NCI-H2227 treated with DMSO at 0.1 percent for 48 hours (cell line): ENCODE measurements at places on chromosomes 2 and 18.

- no peak for DNase-seq
These were observed 96.0 kb upstream of the NEUROD1 start for GRCh38 chr2:181776336-181776735.

DNA sequence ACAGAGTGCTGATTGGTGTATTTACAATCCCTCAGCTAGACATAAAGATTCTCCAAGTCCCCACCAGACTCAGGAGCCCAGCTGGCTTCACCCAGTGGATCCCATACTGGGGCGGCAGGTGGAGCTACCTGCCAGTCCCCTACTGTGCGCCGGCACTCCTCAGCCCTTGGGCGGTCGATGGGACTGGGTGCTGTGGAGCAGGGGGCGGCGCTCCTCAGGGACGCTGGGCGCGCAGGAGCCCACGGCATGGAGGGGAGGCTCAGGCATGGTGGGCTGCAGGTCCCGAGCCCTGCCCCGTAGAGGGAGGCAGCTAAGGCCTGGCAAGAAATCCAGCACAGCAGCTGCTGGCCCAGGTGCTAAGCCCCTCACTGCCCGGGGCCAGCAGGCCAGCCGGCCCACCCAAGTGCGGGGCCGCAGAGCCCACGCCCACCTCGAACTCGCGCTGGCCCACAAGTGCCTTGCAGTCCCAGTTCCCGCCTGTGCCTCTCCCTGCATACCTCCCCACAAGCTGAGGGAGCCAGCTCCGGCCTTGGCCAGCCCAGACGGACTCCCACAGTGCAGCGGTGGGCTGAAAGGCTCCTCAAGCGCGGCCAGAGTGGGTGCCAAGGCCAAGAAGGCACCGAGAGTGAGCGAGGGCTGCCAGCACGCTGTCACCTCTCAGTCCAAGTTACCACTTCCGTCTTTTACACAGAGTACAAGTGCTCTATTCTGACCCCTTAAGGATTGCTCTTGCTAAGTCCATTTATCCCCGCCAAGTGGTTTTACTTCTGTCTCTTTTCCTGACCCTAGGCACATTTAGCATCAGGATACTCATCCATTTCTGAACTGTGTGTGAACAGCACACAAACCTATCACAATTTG lies 1.7 kb upstream of the RPE start:
- no peak for DNase-seq

DNA sequence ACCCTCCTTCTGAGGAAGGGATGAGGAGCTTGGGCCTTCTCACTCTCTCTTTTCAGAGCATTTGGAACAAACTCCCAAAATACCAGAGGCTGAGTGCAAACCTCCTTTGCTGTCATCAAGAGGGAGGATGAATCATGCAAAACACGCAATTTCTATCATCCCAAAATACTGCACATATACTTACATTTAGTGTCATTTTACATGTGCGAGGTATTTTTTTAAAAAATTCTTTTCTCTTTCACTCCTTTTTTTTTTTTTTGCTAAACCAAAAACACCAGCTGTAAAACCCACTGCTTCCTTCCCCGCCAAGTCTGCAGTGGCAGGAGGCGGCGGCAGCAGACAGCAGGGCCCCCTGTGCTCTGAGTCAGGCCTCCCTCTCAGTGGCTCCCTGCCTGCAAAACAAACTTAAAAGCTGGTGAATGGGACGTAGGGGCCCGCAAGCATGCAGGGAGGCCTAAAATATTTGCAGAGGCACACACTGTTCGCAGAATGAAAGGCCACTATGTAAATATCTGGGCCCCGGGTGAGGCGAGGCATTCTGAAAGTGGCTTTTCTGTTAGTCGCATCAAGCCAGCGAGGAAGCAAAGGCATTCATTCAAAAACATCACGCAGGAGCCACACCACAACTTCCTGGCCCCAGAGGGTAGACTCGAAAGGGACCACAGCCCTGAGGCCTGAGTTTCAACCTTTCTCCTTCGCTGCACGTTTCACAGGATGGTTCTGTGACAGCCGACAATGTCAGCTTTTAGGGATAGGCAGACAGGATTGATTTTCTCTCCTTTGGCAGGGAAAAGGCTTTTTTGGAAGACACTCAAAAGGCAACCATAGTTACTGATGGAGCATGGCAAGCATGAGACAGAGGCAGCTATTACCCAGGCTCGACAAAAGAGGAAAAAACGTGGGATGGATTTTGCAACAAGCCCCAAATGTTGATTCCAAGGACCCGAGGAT lies 73.4 kb downstream of the ACTR2 start:
- DNase-seq = no peak

GRCh38 chr2:118047380-118047826 lies 33.5 kb upstream of the CCDC93 start:
- no peak for DNase-seq

GRCh38 chr18:60831971-60832370 lies 459.4 kb upstream of the MC4R start:
- DNase-seq = no peak
